Sigmoid colon (tissue), 7 donors: ENCODE measurements at places on chromosomes 16 and 17. TPM values are rescaled to one million over a fixed set of nuclear protein-coding genes. Genes with fewer than 3 reads are reported as not detected.
A peak's percentile ranks its signal among the peaks of the same experiment; 100 is the strongest.

GRCh38 chr17:68182011-68182306, 65.9 kb upstream of the AMZ2 start:
- no peaks in the 10 kb centered on the region for H3K36me3 ChIP-seq
- no peak overlapping the region for H3K27ac ChIP-seq
- DNase-seq, result no peak
- H3K27me3 ChIP-seq, result no peaks in the 10 kb centered on the region
- no peaks in the 10 kb centered on the region for H3K4me1 ChIP-seq

The RND2 gene
- 2.6 TPM for total RNA-seq

The LITAFD gene
- total RNA-seq, result not detected

The CIBAR2 gene
- total RNA-seq, result not detected

DNA sequence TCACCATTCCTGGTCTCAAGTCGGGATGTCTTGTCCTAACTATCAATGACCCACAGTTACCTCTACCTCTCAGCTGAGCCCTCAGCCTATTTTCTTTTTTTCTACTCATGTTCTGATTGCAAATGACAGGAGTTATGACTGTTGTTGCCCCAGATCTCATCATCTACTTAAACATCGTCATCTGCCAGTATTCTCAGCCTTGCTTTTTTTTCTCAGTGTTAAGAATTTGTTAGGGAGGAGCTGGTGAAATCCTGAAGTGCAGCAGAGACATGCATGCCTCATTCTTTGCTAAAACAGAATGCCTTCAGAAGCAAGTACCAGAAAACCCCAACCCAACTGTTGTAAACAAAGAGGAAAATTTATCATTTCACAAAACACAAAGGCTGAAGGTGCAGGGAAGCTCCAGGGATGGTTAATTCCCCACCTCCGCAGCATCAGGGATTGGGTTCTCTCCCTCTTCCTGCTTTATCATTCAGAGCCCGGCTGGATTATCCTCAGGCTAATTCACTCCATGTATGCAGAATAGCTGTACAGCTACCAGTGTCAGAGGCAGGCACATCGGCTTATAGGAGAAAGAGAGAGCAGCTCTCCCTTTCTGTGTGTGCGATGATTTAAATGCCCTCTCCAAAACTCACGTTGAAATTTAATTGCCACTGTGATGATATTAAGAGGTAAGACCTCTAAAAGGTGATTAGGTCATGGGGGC, 540.8 kb upstream of the HSBP1 start:
- H3K36me3 ChIP-seq, result no peaks in the 10 kb centered on the region
- no peak for DNase-seq
- H3K4me1 ChIP-seq, result no peaks in the 10 kb centered on the region
- no peak overlapping the region for H3K27ac ChIP-seq

GRCh38 chr16:30996324-30996984, 11.4 kb downstream of the HSD3B7 start:
- H3K27ac ChIP-seq, result peak overlapping the region; percentile 87
- no peak for DNase-seq
- H3K27me3 ChIP-seq, result no peaks in the 10 kb centered on the region
- no peaks in the 10 kb centered on the region for H3K36me3 ChIP-seq
- peaks cover 15% of the 10 kb centered on the region for H3K4me1 ChIP-seq

DNA sequence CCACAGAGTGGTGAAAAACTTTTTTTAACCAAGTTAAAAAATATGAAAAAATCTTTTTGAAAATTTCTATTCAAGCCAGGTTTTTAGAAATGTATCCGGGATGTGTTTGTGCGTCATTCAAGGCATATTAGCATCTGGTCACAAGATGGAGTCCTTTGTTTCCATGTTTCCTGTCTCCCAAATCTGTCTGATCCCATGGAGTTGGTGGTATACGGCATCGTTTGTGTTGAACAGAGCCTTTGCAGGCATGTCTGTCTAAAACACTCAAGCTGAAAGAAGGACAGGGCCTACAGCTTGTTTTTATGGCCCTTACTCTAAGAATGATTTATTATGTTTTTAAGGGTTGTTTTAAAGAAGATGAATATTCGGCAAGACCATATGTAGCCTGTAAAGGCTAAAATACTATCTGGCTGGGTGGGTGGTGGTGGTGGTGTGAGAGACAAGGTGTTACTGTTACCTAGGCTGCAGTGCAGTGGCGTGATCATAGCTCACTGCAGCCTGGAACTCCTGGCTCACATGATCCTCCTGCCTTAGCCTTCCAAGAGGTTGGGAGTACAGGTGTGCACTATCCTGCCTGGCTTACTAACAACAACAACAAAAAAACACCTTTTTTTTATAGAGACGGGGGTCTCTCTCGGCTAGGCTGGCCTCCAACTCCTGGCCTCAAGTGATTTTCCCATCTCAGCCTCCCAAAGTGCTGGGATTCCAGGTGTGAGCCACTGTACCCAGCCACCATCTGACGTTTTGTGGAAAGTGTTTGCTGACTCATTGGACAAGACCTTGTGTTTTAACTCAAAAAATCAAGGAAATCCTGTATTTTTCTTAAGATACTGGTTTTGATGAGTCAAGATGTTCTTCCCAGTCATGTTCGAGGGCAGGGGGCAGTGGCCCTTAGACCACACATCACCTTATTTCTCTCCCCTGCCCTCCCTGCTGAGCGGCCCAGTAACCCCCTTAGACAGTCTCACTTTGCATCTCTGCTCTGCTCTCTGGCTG, 52.2 kb downstream of the NDE1 start:
- DNase-seq, result no peak
- no peak overlapping the region for H3K4me3 ChIP-seq
- peaks cover 11% of the 10 kb centered on the region for H3K4me1 ChIP-seq
- H3K36me3 ChIP-seq, result peaks cover 49% of the 10 kb centered on the region

DNA sequence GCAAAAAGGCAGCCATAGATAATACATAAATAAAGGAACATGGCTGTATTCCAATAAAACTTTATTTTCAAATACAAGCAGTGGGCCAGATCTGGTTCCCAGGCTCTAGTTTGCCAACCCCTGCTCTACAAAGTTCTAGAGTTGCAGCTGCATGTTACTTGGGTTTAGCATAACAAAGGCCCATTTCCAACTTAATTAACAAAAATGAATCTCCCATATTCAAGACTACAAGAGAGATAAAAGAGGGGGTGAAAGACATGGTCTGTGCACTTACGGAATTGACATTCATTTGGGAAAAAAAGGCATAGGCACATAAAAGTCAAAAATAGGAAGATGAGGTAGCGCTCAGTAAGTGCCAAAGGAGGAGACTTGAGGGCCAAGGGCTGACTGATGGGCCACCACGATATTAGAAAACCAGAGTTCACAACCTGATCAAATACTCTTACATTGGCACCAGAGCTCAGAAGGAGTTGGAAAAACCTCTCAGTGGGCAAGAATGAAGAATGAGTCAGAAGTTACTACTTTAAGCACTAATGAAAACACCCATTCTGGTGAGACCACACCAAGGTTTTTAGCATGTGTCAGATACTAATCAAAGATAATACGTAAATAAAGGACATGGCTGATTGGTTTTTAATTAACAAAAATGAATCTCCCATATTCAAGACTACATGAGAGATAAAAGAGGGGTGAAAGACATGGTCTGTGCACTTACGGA, 164.0 kb downstream of the VPS53 start:
- H3K36me3 ChIP-seq, result peaks cover 5% of the 10 kb centered on the region
- H3K4me1 ChIP-seq, result peaks cover 20% of the 10 kb centered on the region
- H3K27ac ChIP-seq, result no peak overlapping the region
- no peak overlapping the region for H3K4me3 ChIP-seq
- DNase-seq, result no peak

GRCh38 chr16:60771138-60771537, 1265.1 kb downstream of the CDH8 start:
- H3K36me3 ChIP-seq, result no peaks in the 10 kb centered on the region
- H3K27ac ChIP-seq, result no peak overlapping the region
- H3K27me3 ChIP-seq, result no peaks in the 10 kb centered on the region
- no peak overlapping the region for H3K4me3 ChIP-seq
- DNase-seq, result no peak

DNA sequence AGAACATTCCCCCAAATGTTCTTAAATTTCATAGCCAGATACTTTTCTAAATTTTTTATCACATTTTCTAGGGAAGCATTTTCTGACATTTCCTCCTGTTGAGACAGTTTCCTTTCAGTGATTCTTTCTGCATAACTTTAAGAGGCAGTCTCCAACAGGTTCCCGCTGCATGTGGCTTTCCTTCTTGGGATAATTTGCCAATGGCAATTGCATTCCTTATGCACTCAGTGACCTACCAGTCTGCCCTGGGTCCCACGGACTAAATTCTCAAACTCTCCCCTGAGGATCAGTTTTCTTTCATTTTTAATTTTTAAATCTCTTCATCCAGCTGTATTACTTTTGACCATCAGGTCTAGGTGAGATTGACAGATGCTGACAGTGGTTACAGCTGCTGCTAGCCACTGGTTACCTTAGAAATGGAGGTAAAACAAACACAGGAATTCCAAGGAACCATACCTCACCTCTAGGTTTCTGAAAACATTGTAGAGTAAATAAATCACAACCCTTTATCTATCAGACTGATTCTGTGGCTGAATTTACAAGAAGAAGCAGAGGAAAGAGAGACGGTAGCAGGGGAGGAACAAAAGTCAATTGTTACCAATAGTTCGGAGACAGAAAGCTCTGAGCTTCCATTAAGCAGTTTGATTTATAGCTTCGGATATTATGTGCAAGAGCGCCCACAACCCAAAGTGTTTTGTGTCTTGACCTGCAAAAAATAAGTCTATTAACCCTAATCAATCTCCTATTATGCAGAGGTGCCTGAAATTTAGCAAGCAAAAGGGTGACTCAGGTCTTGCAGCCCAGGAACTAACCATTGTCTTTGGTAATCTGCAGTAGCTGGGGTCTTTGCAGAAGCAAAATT, 216.0 kb downstream of the PMP22 start:
- H3K27ac ChIP-seq, result no peak overlapping the region
- DNase-seq, result no peak
- peaks cover 15% of the 10 kb centered on the region for H3K27me3 ChIP-seq
- no peak overlapping the region for H3K4me3 ChIP-seq

GRCh38 chr17:3665834-3666233, 2.5 kb downstream of the TAX1BP3 start:
- H3K27ac ChIP-seq, result peak overlapping the region; percentile 98
- no peaks in the 10 kb centered on the region for H3K27me3 ChIP-seq
- H3K36me3 ChIP-seq, result no peaks in the 10 kb centered on the region
- no peaks in the 10 kb centered on the region for H3K4me1 ChIP-seq

DNA sequence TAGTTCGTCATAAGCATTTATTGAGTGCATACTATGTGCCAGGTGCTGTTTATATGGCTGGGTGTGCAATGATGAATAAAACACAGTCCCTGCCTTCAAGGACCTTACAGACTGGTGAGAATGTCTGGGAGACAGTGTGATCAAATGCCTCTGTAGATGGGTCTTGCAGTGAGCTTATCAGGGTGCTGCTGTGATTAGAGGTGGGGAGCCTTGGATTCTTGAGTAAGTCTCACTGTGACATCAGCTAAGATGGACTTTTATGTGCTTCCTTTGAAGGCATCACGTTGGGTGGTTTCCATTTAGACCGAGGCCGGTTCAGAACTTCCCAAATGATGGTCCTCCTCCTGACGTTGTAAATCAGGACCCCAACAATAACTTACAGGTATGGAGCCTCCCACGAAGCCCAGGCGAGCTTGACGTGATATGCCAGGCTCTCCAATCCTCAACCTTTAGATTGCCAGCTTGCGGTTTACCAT, 10.0 kb downstream of the HERPUD1 start:
- H3K27ac ChIP-seq, result no peak overlapping the region
- peak; percentile 40 for DNase-seq
- H3K4me3 ChIP-seq, result no peak overlapping the region
- H3K4me1 ChIP-seq, result peaks cover 6% of the 10 kb centered on the region

- H3K4me1 ChIP-seq, result peaks cover 41% of the 10 kb centered on the region
- H3K4me3 ChIP-seq, result no peak overlapping the region
- DNase-seq, result no peak
- H3K27ac ChIP-seq, result peak overlapping the region; percentile 93
Observed at GRCh38 chr16:56611281-56611833, 3.0 kb downstream of the MT2A start.

The MMP25 gene
- not detected for total RNA-seq

DNA sequence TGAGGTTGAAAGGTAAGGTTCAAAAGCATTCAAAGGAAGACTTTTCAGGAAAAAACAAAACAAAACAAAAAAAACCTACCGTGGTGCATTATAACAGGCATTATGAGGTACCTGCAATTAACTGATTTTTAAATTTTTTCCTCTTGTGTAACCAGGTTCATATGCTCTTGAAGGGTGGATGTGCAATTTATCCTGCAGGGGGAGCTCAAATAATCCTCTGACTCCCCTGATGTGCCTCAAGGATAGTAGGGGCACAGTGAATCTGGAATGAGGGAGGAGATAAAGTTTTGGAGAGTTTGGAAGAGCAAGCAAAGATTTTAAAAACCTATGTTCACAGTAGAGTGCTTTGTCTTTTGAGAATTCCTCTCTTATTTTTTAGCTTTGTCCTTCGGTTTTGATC, 1349.4 kb downstream of the CDH8 start:
- no peaks in the 10 kb centered on the region for H3K27me3 ChIP-seq
- H3K4me1 ChIP-seq, result no peaks in the 10 kb centered on the region
- H3K4me3 ChIP-seq, result no peak overlapping the region
- H3K36me3 ChIP-seq, result no peaks in the 10 kb centered on the region

The GPR142 gene
- total RNA-seq, result not detected

DNA sequence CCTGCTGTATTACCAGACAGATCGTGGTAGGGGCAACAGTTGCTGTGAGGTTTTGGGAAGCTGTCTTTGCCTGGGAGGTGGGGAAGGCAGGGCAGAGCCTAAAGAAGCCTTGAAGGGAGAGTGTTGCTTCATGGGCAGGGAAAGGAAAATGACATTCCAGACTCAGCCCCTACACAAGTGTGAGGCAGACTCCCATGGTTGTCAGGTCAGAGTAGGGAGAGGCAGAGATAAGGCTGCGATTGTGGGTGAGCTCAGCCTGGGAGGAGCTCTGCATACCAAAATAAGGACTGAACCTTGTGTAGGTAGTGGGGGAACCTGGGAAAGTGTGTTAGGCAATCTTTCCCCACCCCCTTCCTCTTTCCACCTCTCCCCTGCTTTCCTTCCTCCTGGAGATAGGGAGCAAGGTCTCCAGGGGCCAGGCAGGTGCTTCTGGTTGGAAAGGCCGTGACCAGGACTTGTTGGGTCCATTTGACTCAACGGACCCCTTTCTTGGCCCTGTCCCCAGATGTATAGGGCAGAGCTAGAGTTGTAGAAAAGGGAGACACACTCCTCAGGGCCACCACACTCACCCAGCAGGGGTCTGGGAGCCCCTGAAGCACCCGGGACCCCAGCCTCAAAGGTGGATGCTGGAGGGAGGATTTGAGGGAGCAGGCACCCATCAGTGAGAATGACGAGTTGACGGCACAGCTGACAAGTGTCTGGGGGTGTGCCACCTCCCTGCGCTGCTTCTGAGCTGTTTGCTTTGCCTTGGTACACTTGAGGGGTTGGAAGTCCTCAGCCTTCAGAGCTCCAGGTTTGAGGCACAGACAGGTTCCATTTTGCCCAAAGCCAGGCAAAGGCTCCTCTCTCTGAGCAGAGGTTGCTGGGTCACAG, 18.5 kb upstream of the TOB1 start:
- no peak for DNase-seq
- H3K27ac ChIP-seq, result no peak overlapping the region
- H3K4me1 ChIP-seq, result no peaks in the 10 kb centered on the region
